Stimulated activated CD4-positive, alpha-beta T cell treated with anti-CD3 and anti-CD28 coated beads, Interleukin-2, amount 100 ng/mL, for 4 hours (primary cell): ENCODE measurements at places on chromosomes 6 and 20.
A peak's percentile ranks its signal among the peaks of the same experiment; 100 is the strongest.

GRCh38 chr6:152233547-152234320 lies 403.4 kb downstream of the SYNE1 start:
- peak; percentile 27 for DNase-seq

DNA sequence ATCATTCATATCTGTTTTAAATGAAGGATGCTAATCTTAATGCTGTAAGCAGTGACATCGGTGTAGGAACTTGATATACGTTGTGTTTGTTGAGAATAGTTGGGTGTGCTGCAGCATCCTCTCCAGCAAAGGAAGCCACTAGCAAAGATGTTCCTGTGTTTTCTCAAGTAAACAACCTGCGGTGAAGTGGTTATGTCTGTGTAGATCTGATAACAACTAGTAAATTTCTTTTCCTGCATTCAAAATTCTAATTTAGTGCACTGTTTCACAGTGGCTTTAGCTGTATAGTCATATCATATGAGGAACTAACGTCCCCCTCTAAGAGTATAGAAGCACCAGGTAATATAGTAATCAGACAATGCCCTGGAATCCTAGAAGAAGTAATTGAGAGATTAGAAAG lies 38.7 kb downstream of the NCOA7 start:
- DNase-seq, result no peak

GRCh38 chr20:1566701-1567100 lies 9.2 kb upstream of the SIRPD start:
- no peak for DNase-seq

- no peak for DNase-seq
Measured at GRCh38 chr6:25237579-25237978, 41.6 kb upstream of the CARMIL1 start.

DNA sequence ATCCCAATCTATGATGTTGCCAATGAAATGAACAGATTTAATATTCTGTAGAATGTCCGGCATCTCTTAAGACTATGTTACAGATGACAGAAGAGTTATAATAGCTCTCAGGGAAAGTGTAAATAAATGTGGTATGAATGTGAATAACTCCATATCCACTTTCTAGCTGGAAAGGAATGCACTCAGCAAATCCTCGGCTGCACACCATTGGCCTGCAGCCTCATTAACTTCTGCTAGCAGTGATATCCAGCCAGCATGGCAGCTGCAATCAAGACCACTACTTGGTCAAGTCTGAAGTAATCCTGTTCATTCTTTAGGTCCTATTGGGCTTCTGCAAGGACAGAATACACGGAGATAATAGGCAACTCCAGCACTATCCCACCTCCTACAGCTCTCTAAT lies 17.3 kb upstream of the MICA start:
- no peak for DNase-seq
